ENCODE measurements at places on chromosomes 5 and 9.

DNA sequence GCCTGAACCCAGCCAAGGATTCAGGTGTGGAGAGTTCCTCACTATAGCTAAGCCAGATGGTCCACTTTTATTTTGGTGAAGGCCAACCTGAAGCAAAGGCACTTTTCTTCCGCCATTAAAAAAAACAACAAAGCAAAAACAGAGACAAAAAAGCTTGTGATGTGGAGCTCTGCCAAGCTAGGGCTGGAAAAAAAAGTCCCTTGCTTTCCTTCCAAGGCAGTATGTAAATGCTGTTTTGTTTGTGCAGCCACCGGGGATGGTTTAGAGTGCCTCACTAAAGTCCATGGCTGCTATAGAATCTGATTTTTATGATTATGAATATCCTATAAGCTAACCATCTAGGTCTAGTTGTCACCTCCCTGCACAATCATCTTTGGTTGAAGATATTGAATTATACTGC, 14.9 kb downstream of the MEGF10 start:
- no peak for DNase-seq

DNA sequence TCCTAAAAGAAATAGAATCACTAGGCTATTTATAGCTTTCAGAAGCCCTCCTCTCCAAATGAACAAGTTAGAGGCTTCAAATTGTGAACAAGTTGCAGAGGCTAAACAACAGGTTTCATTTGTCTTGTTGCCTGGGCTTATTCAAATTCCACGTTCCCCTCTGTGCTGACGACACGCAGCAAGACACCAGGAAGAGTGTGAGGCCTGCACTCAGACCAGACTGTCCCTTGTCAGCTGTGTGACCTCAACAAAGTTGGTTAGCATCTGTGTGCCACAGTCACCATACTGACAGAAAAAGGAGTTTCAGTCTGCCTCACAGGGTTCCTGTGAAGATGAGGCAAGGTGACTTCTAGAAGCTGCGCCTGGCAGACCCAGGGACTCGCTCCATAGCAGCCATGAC, 22.1 kb upstream of the GABBR2 start:
- DNase-seq = no peak

- no peak for DNase-seq
Observed at GRCh38 chr9:104342552-104342951, 161.5 kb upstream of the OR13F1 start.

- DNase-seq = no peak
Observed at GRCh38 chr5:149682532-149683075, 47.5 kb upstream of the PPARGC1B start.

DNA sequence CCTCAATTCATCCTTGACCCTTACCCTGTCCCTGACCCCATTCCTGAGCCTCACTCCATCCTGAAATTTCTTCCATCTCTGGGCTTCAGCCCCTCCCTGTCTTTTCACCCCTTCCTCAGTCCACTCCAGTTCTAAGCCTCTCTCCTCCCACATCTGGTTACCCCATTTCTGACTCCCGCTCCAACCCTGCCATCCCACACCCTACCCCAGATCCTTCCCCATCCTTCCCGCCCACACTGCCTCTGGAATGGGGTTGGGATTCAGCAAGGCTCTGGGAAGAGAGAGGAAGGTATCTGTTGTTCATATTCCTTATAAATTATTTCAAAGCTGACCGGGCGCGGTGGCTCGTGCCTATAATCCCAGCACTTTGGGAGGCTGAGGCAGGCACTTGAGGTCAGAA, 29.9 kb upstream of the MVB12B start:
- DNase-seq = no peak

DNA sequence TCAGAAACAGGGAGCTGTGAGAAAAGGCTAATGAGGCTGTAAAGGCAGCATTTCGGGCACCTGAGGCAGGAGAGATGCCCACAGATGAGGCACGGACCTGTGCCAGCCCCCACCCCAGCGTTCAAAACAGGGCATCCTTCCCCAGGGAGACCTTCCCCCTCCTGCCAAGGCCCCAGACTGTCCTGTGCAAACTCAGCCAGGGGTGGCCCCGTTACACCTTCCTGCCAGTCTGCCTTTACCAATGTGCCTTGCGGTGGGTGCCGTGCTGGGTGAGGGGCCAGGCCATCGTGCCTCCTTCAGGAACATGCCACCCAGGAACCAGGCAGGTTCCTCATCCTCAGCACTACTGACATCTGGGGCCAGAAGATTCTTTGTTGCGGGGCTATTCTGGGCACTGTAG, 53.9 kb downstream of the AK8 start:
- no peak for DNase-seq

Data from RKO (cell line).